Mucosa of gallbladder (tissue), 1 donor: ENCODE measurements at places on chromosomes 3 and 15. TPM values are rescaled to one million over a fixed set of nuclear protein-coding genes. Genes with fewer than 3 reads are reported as not detected.

The ABHD5 gene
- 19.7 TPM for total RNA-seq

The CTXN2 gene
- total RNA-seq = 0.06 TPM

The FANCD2OS gene
- total RNA-seq = not detected

The C3orf22 gene
- not detected for total RNA-seq

DNA sequence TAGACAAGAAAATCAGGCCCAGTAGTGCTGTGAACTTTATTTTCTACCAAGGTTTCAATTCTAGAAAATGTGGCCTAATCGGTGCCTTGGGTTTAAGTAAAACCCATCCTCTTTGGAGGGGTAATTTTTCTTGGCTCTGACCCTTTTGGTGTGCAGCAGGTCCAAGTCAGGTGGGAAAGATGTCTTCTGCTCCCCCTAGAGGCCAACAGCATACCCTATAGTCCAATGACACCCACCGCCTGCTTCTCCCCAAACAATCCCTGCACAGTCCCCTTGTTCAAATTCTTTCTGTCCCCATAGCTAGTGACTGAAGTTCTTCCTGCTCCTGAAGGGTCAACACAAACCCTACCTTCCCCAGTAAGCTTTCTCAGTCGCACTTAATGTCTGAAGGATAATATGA, 261.8 kb upstream of the GOLGA6L4 start:
- no peak for DNase-seq

DNA sequence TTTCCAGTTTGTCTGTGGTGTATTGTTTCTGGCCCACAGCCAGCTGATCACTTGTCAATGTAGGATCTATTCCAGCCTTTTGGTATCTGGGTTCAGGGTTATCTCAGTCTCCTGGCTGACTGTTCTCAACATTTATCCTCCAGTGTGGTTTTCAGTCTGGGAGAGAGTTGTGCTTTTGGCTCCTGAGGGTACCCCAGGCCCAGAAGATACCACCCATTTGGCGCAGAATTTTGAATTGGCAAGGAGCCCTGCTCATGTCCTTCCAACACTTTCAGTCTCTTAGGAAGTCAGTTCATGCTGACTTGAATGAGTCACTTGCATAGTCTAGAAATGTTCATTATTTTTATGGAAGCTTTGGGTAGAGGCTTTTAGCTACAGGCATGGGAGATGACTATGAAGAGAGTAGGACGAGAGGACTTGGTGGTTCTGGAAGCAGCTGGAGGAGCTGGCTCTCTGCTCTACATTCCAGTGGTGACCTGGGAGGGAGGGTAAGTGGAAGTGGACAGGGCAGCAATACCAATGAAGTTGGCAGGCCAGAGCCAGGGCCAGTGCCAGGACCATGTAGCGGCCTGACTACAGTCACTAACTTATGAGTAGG, 7.2 kb downstream of the POLR2H start:
- DNase-seq = no peak

GRCh38 chr15:85463976-85464375, 83.6 kb downstream of the AKAP13 start:
- no peak for DNase-seq

DNA sequence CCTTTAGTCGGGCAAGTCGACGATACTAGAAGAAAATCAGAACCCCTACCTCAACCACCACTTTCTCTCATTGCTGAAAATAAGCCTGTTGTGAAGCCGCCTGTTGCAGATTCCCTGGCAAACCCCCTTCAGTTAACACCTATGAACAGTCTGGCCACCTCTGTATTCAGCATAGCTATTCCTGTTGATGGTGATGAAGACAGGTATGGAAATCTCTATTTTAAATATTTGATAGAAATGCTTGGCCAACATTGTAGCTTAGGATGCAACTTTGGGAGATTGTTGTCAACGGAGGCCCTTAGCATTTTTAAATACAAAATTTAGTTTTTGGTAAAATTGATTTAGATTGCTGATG, 3.0 kb downstream of the TSC22D2 start:
- no peak for DNase-seq
